ENCODE measurements at places on chromosomes 12 and 14.

GRCh38 chr12:67705394-67706370, 57.1 kb downstream of the DYRK2 start:
- no peak for DNase-seq

DNA sequence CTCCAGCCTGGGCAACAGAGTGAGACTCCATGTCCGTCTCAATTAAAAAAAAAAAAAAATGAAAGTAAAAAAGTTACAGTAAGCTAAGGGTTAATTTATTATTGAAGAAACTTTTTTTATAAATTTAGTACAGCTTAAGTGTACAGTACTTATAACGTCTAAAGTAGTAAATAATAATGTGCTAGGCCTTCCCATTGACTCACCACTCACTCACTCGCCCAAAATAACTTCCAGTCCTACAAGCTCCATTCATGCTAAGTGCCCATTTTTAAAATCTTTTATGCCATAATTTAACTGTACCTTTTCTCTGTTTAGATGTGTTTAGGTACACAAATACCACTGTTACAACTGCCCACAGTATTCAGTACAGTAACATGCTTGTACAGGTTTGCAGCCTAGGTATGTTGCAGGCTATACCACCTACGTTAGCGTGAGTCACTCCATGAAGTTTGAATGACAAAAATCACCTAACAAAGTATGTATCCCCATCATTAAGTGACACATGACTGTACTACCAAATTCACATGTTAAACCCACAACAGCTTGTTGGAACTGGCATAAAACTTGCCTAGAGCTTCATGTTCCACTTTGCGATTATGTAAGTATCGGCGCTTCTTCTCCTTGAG, 10.7 kb downstream of the KANSL2 start:
- no peak for DNase-seq

DNA sequence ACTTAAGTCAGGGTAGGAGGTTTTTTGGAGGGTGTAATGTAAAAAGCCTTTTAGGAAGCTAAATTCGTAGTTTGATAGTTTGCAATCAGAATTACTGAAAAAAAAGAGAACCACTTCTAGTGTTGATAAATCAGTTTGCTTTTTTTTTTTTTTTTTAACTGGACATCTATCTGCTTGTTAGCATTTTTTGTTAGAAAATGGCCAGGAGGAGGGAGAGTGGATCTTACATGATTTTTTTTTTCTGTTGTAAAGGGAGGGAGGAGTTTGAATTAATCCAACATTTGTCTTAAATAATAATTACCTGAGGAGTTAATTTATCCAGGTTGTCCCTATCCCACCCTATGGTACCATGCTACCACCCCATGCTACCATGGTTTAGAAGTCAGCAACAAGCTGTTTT, 1.2 kb downstream of the FBXO34 start:
- DNase-seq = no peak

GRCh38 chr14:75438486-75439080, 10.8 kb downstream of the JDP2 start:
- DNase-seq = no peak

GRCh38 chr14:79842270-79842669, 369.0 kb downstream of the DIO2 start:
- DNase-seq = no peak

- no peak for DNase-seq
These were observed 143.7 kb downstream of the AACS start for GRCh38 chr12:125208942-125209341.

- no peak for DNase-seq
These were observed 37.4 kb downstream of the PLXNC1 start for GRCh38 chr12:94185801-94186200.

GRCh38 chr14:21209185-21209584, 53.3 kb upstream of the OR5AU1 start:
- no peak for DNase-seq

DNA sequence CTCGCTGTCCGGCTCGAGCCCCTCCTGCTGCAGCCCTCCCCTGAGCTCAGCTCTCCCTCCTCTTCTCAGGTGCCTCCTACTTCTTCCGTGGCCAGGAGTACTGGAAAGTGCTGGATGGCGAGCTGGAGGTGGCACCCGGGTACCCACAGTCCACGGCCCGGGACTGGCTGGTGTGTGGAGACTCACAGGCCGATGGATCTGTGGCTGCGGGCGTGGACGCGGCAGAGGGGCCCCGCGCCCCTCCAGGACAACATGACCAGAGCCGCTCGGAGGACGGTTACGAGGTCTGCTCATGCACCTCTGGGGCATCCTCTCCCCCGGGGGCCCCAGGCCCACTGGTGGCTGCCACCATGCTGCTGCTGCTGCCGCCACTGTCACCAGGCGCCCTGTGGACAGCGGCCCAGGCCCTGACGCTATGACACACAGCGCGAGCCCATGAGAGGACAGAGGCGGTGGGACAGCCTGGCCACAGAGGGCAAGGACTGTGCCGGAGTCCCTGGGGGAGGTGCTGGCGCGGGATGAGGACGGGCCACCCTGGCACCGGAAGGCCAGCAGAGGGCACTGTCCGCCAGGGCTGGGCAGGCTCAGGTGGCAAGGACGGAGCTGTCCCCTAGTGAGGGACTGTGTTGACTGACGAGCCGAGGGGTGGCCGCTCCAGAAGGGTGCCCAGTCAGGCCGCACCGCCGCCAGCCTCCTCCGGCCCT, 22.8 kb downstream of the MMP17 start:
- peak; percentile 29 for DNase-seq

DNA sequence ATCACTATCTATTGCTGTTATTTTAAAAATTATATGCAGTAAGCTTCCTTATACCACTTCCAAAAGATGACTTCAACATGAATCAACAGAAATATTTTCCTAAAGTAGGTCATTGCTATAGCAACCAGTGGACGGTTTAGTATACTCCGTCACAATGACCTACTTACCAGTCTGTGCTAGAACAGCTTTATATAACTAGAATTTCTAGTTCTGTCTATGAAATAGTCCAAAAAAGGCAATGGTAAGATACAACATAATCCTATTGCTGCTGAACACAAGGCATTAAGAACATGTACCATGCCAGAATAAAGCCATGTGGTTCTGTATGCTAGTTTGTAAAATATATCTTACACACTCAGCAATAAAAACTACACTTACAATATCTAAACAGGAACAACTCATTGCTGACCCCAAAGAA, 40.7 kb upstream of the MTERF2 start:
- DNase-seq = no peak

DNA sequence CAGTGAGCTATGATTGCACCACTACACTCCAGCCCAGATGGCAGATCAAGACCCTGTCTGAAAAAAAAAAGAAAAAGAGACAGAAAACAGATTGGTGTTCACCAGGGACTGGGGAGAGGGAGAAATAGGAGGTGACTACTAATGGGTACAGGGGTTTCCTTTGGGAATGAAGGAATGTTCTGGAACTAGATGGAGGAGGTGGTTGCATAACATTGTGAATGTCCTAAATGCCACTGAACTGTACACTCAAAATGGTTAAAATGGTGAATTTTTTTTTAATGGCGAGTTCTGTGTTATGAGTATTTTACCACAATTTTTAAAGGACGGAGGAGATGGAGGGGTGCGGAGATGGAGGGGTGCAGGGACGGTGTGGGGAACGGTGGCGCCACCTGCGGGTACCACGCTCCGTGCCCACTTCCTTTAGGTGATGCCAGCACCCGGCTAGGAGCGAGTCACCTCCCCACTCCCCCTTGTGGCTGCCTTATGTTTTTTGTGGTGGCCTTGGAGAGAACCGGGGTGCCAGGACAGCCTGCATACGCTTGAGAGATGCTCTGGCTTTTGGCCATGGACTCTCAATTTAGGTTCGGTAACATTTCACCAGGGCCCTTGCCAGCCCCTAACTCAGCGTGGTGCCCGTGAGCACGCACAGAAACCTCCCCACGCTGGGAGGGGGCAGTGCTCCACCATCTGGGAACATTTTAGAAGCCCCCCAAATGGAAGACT, 16.1 kb downstream of the UBC start:
- DNase-seq = peak; percentile 75

DNA sequence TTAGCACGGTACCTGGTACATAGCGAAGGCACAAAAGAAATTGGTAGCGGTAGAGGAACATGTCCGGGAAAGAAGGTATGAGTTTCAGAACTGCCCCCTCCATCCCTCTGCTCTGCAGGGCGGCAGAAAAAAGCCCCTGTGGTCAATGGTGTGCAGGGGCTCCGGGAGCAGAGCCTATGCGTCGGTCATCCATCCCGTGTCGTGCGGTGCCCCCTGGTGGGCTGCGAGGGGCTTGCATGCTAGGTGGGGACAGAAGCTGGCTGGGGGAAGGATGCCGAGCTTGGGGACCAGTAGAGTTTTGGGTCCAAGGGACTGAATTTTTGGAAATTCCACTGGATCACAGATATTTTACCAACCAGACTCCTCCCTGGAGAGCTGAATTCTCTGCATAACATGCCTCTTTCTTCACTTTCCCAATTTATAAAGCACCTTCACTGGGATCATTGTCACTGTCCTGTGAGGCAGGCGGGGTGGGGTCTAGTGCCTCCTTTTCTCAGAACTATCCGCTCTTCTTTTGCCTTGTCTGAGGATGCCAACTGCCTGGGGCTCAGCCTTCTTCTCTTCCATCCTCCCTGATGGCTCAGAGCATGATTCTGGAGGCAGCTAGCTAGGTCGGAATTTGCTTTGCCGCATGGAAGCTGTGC, 148.7 kb downstream of the SMOC1 start:
- DNase-seq = no peak

DNA sequence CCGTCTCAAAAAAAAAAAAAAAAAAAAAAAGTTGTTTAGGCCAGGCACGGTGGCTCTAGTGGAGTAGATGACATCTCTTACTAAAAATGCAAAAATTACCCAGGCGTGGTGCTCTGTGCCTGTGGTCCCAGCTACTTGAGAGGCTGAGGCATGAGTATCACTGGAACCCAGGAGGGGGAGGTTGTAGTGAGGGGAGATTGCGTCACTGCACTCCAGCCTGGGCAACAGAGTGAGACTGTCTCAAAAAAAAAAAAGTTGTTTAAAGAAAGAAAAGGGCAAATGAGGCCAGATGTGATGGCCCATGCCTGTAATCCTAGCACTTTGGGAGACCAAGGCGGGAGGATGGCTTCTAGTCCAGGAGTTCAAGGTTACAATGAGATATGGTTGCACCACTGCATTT, 36.6 kb upstream of the SPPL3 start:
- DNase-seq = no peak

DNA sequence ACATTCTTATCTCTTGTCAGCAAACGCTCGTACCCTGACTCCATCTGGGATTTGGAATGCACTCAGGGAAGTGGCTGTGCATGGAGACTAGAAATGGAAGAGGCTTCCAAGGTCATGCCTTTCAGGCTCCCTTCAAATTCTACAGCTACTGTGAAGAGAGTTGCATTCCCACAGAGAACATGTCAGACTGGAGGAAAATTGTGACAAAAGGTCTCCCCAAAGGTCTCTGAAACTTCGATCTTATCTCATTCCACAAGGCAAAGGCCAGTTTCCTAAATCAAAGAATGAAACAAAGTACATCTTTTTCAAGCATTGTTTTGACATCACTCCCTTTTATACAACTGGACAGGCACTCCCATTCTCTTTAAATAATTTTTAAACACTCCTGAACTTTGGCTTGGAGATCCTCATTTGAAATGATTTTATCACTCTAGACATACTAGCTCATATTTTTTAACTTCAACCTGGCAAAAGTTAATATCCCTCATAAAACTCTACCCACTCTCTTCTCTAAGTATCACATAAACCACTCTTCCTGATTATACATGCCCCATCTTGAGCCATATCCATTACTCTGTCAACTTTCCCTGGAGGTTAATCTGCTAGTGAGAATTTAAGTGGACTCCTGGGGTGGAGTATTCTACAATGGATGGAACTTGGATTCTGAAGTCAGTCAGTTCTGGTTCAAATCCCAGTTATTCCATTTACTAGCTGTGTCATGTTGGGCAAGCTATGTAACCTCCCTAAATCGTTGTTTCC, 218.1 kb upstream of the HMGA2 start:
- DNase-seq = no peak

DNA sequence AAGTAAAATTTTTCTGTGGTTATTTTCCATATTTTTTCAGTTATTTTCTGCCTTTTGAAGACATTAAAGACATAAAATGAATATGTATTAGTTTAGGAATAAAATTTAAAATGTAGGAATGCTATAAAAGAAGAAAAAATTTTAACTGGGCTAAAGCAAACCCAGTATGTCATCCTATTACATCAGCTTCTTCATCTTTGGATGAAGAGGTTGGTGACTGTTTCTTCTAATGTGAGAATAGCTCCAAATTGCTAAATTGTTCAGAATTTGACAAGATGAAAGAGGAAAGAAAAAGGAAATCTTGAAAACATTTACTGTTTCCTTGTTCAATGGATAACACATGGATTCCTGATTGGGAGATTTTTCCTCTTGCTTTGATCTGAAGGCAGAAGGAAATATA, 52.7 kb upstream of the PZP start:
- no peak for DNase-seq

DNA sequence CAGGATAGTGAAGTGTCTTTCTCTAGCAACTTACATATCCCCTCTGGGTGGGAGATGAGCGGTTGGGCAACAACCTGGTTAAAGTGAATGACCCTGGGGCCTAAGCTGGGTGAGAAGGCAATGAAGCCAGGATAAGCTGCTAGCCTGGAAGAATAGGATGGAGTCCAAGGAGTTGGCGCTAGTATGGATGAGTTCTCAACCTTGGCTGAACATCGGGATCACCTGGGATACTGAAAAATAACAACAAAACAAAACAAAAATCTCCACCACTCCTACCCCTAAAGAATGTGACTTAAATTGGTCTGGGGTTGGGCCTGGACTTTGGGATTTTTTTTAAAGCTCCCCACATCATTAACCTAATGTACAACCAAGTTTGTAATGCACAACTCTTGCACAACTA, 4.8 kb upstream of the RPS6KA5 start:
- DNase-seq = no peak

- no peak for DNase-seq
These were observed 3.7 kb downstream of the CFAP54 start for GRCh38 chr12:96493106-96493505.

DNA sequence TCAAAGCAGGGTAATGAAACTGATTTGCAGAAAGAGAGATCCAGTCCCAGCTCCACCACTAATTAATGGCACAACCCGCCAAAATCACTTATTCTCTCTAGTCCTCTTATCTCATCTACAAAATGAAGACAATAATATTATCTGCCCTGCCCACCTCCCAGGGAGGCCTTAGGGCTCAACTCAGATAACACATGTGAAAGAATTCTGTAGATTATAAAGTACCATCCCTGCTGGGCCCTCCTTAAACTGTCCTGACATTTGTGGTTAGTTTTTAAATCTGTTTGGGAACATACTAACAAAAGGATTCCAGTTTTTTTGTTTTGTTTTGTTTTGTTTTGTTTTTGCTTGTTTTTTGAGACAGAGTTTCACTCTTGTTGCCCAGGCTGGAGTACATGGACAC, 7.3 kb downstream of the POMT2 start:
- no peak for DNase-seq

GRCh38 chr12:117855165-117855564, 113.6 kb downstream of the KSR2 start:
- DNase-seq = no peak

GRCh38 chr12:6183689-6184428, 16.3 kb upstream of the CD9 start:
- no peak for DNase-seq

- DNase-seq = no peak
These were observed 160.1 kb downstream of the EPS8 start for GRCh38 chr12:15629108-15629507.
